Panc1 (cell line): ENCODE measurements at places on chromosomes 1 and 21. TPM values are rescaled to one million over a fixed set of nuclear protein-coding genes. Genes with fewer than 3 reads are reported as not detected.

GRCh38 chr1:27772036-27772931 lies 735 bp upstream of the STX12 start:
- DNase-seq = no peak

DNA sequence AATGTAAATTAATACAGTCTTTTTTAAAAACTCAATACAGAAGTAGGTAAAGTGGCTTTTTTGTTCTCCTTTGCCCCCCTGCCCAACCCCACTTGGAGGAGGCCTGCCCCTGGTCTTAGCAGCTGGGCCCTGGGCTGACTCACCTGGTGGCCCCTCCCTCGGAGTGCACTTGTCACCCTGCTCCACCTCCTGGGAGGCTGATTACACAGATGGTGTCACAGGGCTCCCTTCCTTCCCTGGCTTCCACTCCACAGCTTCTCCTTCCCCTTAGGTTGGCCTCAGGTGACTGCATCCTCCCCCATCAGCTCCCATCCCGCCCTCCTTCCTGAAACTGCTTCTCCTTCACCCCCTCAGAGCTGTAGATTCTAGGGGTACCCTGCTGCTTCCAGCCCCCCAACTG lies 11.7 kb upstream of the CAPN9 start:
- DNase-seq = no peak

DNA sequence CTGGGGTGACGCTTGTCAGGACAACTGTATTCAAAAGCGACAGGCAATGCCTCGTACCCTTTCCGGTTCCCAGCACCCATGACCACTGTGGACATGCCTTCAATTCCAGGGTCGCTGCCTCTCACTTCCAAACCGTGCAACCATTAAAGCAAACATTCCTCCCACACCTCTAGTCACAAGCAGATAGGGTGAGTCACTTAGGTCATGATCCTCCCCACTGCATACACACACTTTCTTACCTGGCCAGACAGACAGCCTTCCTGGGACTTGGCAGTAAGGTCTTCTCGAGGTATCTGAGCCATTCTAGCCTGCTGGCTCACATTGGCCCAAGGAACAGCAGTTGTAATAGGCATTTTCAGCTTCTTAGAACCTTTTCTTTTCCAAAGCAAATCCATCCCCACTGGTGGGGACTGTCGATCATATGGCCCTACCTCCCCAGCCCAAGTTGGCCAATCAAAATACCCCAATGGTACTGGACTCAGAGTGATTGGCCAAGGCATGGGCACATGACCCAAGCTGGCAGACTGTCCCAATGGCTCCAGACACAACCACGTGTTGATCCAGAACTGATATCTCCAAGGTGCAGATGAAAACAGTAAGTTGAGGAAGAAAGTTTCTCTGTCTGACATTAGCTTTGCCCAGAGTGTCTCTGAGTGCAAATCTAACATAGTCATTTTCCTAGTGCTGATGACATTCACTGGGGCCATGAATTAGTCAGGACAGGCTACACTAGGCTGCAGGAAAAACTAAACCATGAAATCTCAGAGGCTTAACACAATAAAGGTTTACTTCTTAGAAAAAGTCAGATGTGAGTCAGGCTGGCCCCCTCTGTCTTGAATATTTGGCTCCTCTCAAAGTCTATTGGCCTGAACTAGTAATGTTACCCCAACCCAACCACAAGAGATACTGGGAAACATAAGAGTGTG lies 113.8 kb downstream of the RRAGC start:
- no peak for DNase-seq

DNA sequence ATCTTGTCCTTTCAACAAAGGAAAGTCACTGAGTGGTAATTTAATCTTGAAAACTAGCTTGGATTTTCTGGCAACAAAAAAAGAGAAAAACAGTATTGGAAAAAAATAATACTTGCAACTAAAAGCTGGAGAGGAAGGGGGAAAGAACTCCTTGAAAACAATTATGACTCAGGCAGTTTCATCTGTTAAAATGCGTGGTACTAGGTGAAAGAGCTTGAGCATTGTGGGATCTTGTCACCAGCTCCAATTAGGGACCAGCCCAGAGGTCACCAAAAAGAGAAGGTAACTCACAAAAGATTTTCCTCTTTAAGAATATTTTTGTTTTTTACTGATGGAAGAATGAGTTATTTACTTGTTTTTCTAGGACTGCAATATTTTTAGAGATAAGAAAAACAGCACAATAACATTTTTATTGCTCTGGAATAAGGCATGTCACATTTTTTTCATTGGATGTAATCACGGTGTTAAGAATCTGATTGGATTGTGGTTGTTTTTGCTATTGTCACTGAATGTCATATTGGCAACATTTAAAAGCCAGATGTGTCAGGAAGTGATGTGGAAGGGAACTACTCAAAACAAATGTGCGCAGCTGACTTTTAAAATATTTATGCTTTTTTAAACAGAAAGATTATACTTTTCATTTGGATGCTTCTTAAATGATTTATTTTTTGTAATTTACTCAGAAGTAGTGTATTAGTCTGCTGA lies 78.5 kb upstream of the ADAMTS5 start:
- no peak for DNase-seq

The TRIM63 gene
- total RNA-seq = not detected
